ENCODE measurements at places on chromosomes 3 and 15. TPM values are rescaled to one million over a fixed set of nuclear protein-coding genes. Genes with fewer than 3 reads are reported as not detected.

The GXYLT2 gene
- total RNA-seq: not detected

The LPP gene
- 51.4 TPM for total RNA-seq

The WDR76 gene
- total RNA-seq: 72.2 TPM

The LNP1 gene
- total RNA-seq: 2.4 TPM

The PFKFB4 gene
- total RNA-seq: 34.4 TPM

The TMEM108 gene
- total RNA-seq: not detected

Data from activated CD4-positive, alpha-beta memory T cell treated with anti-CD3 and anti-CD28 coated beads, Interleukin-2, amount 10 ng/mL, durations not matched to agents 7 days and 5 days (primary cell).